Uterus (tissue), 4 donors: ENCODE measurements at places on chromosomes 5 and 9.

GRCh38 chr5:90503596-90503995 lies 25.8 kb downstream of the LYSMD3 start:
- no peak for DNase-seq

DNA sequence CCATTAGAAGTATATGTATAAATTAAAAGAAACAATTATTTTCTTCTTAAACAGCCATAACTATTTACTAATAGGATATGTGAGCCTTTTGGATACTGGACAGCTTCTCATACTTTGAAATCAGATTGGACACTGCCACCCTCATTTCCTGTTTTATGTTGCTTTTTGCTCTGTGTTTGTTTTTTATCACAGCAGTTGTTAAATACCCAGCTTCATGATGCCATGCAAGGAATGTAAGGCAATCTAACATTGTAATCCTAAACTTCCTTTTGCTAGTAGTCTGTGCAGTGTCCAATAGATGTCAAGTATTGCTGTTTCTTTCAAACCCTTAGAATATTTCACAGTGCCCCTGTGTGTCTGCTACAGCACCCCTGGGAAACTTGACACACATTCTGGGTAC lies 56.2 kb downstream of the CNTLN start:
- DNase-seq: no peak

DNA sequence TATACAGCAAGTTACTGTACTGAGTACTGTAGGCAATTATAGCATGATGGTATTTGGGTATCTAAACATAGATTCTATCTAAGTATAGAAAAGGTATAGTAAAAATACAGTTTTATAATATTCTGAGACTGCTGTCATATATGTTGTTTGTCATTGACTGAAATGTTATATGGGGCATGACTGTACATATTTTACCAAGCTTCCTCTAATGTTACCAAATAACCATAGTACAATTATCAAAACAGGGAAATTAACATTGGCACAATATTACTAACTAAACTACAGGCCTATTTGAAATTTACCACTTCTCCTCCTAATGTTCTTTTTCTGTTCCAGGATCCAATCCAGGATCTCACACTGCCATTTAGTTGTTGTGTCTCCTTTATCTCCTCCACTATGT lies 18.5 kb downstream of the NPR3 start:
- no peak for DNase-seq

GRCh38 chr5:104053353-104053649 lies 490.7 kb upstream of the NUDT12 start:
- DNase-seq: no peak

GRCh38 chr9:28696960-28697359 lies 1123.7 kb upstream of the C9orf72 start:
- DNase-seq: no peak

DNA sequence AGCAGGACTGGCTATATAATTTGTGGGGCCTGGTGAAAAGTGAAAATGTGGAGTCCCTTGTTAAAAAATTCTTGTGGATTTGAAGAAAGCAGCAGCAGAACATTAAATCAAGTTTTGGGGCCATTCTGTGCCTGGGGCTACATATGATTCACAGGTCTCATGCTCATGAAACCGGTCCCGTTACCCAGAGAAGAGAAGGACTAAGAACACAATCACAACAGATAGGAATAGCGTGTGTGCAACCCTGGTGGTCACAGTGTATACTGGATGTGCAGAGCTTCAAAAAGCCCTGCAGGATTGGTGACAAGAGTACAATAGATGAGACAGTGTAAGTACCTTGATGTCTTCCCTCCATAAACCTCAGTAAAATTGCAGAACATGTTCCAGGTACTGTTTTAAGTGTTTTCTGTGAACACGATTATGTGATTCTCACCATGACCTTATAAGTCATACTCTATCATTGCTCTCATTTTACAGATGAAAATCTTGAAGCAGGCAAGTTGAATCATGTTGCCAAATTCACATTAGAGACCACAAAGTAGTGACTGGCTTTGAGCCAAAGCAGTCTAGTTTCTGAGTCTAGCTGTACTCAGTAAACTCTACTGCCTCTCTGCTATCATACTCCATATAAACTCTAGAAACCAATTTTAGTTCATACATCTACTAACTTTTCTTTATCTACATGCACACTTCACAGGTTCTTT lies 636.5 kb downstream of the TAF11L14 start:
- no peak for DNase-seq
